ENCODE measurements at places on chromosomes 16 and 17. TPM values are rescaled to one million over a fixed set of nuclear protein-coding genes. Genes with fewer than 3 reads are reported as not detected.

The PKMYT1 gene
- 1.9 TPM for total RNA-seq

The ACSM2A gene
- not detected for total RNA-seq

The SLC35G6 gene
- not detected for total RNA-seq

The ECI1 gene
- 57.2 TPM for total RNA-seq

The SLC12A3 gene
- total RNA-seq: not detected

The KLHL10 gene
- 0.43 TPM for total RNA-seq

The DECR2 gene
- 23.7 TPM for total RNA-seq

The CEP295NL gene
- 4.9 TPM for total RNA-seq

The SPECC1 gene
- total RNA-seq: 59.6 TPM

The RNU2-1 gene
- total RNA-seq: not detected

The RFNG gene
- total RNA-seq: 36.9 TPM

The NEK8 gene
- total RNA-seq: 2.8 TPM

The HIRIP3 gene
- 17.1 TPM for total RNA-seq

The HID1 gene
- 21.6 TPM for total RNA-seq

The PSMB3 gene
- 104 TPM for total RNA-seq

The SLC38A7 gene
- 9.7 TPM for total RNA-seq

The KRTAP3-2 gene
- not detected for total RNA-seq

The HAS3 gene
- total RNA-seq: 1.8 TPM

The PYCARD gene
- 21.1 TPM for total RNA-seq

The CHST4 gene
- not detected for total RNA-seq

The CMTM2 gene
- not detected for total RNA-seq

The CDH3 gene
- total RNA-seq: 84.4 TPM

The FOXN1 gene
- not detected for total RNA-seq

The CHST5 gene
- 0.63 TPM for total RNA-seq

The XPO6 gene
- 68.3 TPM for total RNA-seq

The FOXF1 gene
- 0.38 TPM for total RNA-seq

The GP1BA gene
- not detected for total RNA-seq

The MMP2 gene
- 629 TPM for total RNA-seq

The ZNF594 gene
- 21.9 TPM for total RNA-seq

The KCNJ2 gene
- total RNA-seq: 3.8 TPM

The DRC3 gene
- total RNA-seq: 3.6 TPM

The PRDM7 gene
- not detected for total RNA-seq

The ABCA8 gene
- total RNA-seq: 113 TPM

The LCAT gene
- total RNA-seq: 10.5 TPM

The HOXB13 gene
- not detected for total RNA-seq

The CNTNAP1 gene
- total RNA-seq: 20.8 TPM

The ABCC12 gene
- not detected for total RNA-seq

The RASD1 gene
- 24.1 TPM for total RNA-seq

The WNT9B gene
- 0.50 TPM for total RNA-seq

The P2RX5 gene
- total RNA-seq: 1.1 TPM

The SSTR5 gene
- not detected for total RNA-seq
